Nucleus accumbens (tissue), 56 donors: ENCODE measurements at places on chromosomes 12 and 14.

- no peak for DNase-seq
These were observed 55.2 kb downstream of the SLC25A21 start for GRCh38 chr14:37116933-37117849.

DNA sequence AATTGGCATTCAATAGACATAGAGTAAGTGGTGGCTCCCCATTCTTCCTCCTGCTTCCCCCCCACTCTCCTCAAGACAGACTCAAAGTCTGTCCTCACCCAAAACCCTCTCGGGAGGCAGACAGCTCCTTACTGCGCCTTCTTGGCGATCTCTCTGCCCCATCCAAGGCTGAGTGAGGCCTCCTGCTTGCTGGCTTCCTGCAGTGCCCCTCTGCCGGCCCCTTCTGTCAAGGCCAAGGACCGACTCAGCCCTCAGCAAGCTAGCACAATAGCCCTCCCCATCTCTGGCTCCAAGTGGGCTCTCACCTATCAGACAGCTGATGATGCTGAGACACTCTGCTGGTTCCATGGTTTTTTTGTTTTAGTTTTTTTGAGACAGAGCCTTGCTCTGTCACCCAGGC, 62.5 kb upstream of the DLK1 start:
- DNase-seq: no peak

DNA sequence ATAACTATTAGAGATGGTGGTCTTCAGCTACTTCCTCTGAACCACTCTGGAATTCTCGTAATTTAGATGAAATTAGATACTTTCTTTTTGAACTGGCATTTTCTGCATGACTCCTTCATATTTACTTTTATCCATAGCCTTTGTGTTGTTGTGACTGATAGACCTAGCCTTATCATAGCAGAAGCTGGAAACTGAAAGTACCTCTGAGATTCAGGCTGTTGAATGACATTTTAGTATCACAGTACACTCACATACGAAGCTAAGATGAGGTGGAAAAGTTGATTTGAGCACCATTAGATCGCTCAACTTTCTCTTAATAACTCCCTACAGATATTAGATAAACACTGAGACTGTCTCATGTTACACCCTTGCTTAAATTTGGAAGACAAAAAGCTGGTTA, 525.1 kb upstream of the FBXO33 start:
- DNase-seq: no peak

- no peak for DNase-seq
These were observed 12.4 kb downstream of the PEBP1 start for GRCh38 chr12:118148287-118148686.

DNA sequence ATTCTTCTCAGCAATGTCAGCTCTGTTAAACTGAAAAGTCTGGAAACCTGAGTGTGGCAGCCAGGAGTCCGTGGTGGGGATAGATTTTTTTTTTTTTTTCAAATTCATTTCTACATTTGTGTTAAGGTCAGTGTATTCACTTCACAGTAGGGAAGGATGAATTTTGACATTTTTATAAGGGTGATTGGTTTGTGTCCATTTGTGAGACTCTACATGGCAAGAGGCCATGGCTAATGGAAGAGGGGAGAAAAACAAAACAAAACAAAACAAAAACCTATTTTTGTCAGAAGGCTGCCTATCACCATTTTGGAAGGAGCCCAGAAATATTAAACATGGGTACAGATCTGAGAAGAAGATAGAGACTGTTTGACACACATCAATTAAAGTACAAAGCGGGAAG, 176.1 kb downstream of the RMST start:
- DNase-seq: no peak

- no peak for DNase-seq
These were observed 234.8 kb upstream of the FKBP4 start for GRCh38 chr12:2559931-2560330.

GRCh38 chr12:87491089-87491488, 538.1 kb downstream of the C12orf50 start:
- no peak for DNase-seq

DNA sequence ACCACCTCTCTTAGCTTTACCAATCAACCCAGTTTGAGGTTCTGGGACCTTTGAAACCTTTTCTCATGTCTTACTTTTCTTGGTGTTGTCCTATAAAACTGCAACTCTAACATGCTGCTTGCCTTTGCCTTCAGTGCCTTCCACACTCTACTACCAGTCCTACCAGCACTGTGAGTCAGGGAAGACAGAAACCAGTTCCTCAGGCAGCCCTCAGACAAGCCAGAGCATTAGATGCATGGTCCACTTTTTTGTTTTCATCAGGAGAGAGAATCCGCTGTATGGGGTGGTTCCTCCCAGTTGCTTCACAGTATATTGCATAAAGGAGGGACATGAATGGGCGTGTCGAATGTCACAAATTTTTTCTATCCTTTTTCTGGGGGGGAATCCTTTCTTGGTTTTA, 17.3 kb upstream of the KLRB1 start:
- no peak for DNase-seq

- DNase-seq: no peak
These were observed 25.1 kb upstream of the UBC start for GRCh38 chr12:124939421-124940142.

GRCh38 chr14:28083389-28083788, 683.2 kb upstream of the FOXG1 start:
- DNase-seq: no peak

GRCh38 chr14:106318700-106319099, 792.3 kb downstream of the TMEM121 start:
- no peak for DNase-seq

DNA sequence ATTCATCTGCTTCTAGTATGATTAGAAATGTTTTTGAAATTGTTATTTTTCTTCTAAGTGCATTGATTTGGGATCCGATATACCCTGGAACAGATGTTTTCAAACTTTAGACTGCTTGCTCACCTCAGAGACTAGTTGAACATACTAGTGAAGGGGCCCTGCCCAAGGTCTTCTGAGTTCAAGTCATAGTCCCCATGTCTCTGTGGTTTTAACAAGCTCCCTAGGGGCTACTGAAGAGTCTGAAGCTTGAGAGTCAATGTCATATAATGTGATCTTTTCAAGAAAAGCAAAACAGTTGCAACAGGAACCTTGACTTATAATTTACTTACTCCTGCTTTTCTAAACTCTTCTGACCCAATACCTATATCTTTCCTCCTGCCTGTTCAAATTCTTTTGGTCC, 7.5 kb upstream of the UBE2N start:
- DNase-seq: no peak

DNA sequence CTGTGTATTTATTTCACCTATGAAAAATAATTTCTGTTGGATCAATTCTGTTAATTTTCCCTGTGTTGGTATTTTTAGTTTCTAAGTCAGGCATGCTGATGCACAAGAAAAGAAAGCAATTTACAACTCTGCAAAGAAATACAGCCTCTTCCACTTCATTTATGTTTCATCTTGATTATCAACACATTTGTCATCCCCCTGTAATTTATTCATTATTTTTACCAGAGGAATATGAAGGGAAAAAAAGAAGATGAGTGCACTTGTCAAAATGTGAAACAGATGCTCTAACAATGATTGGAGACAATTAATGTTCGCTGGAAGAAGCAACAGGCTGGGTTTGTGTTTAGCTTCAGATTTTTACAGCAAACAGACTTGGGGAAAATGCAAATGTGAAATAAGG, 958.5 kb upstream of the SEL1L start:
- DNase-seq: no peak

DNA sequence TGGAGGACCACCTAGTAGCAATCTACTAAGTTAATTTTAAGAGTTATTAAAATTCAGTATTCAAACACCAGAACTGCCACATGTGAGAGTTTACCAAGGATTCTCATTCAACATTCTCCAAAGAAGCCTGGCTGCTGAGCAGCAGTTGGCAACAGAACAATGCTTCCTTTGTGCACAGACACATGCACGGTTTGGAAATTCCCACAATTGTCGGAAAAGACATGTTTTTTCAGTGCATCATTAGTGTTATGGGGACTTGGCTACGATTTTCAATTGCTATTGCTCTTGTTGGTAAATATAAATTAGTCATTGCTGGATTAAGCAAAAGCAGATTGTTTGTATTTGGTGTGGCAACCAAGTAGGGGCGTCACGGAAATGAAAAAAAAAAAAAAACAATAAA, 22.2 kb downstream of the ST8SIA1 start:
- peak; percentile 32 for DNase-seq

DNA sequence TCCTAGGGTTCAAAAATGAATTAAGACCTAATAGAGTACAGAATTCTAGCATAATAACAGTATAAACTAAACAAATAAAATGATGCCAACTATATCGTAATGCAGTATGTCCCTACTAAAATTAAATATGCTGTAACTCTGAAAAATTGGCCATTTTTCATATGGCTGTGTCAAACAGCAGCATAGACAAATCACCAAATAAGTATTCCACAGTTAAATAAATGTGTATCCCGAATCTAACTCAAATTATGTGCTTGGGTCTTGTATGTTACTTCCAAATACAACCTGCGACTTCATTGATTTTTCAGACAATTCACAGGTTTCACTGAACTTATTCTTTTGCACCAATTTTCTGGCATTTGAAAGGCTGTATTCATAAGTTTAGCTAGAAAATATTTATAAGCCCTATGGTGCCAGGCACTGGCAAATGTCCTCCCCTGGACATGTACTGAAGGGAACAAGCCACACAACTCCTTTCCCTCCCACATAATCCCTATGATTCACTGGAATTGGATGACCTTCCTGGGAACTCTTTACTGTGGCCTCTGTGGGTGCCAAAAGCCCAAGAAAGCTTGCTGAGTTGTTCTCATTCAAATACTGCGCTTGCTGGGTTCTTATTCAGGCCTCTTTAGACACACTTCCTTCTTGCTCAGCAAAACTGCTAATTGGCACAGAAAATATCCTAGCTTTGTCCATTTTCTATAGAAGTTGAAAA, 108.8 kb downstream of the KITLG start:
- DNase-seq: no peak

DNA sequence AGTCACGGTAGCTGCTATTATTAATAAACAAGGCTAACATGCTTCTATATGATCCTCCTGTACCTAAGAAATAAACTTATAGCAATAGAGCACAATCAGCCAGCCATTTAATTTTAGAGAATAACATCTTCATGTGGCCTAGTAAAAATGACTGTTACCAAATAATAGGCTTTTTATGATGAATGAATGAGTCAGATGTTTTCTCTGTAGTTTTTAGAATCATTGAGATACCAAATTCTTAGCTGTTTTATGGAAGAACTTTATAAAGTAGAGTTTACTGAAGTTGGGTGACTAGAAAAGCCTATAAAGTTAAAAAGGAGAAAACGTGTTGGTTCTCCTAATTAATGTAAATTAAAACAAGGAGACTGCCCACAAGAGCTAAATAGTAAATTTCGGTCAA, 40.7 kb downstream of the WNK1 start:
- no peak for DNase-seq

DNA sequence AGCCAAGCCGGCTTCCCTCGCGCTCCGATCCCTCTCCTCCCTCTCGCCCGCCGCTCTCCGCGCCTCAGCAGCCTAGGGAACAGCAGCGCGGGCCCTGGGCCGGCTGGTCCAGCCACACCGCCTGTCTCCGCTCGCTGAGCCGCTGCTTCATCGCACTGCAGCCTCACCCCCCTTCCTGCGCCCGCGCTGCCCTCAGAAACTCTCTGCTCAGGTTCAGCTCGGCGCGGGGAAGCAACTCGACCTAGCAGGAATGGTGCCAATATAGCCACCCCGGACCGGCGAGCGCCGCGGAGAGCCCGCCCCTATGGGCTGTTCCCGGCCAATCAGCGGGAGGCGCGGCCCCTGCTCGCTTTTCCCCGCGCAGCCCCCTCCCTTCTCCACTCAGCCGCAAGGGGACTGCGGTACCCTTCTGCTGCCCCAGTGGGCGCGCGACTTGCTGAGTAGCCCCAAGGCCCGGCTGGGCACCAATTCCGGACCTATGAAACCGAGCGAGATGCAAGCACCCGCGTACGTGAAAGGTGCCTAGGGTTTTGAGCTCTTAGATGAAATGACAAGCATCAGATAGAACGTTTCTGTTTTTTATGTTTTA, at the start of gene ADAMTS20:
TSS of gene ADAMTS20 (minus strand) at position 233 of the 589 bp plus-strand sequence. CDS start 282 bp downstream, outside the sequence.
- no peak for DNase-seq

GRCh38 chr12:29962276-29963035, 178.7 kb upstream of the TMTC1 start:
- DNase-seq: no peak

GRCh38 chr12:15712823-15713660, 76.1 kb downstream of the EPS8 start:
- DNase-seq: no peak

DNA sequence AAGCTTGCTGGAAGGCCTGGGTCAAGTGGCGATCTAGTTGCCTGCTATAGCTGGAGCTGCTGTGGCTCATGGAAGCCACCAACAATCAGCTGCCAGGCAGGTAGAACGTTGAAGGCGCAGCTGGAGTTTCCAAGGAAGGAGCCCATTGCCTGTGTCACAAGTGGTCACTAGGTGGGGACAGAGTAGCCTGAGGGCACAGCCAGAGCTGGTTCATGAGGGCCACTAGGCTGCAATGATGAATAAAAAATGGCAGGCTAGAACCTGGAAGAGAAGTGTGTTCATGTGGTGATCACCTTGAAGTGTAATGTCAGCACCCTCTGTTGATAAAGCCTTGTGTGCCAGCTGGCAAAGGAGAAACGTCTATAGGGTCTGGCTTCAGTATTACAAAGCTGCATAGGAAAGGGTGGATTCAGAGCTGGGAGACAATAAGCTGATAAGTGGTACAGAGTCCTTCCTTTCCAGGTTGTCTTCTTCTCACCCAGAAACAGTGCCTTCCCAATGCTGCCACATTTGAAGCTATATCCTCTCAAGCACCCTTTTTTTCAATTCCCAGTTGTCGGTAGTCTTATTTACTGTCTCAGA, 165.8 kb downstream of the EMP1 start:
- peak; percentile 6 for DNase-seq

DNA sequence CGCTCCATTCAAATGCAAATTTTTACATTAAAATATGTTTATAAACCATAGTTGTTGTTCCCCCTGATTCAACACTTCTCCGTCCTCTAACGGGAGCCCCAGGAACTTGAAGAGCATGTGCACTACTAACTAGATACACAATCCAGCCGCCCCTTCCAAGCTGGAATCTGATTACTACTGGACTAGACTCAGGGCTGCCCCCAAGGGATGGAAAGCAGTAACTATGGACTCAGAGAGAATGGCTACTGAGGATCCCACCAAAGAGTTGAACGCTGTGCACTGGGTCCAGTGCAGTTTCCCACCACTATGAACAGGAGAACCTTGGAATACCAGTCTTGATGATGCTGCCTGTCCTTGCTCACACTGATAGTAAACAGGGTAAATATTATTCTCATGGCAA, 48.6 kb upstream of the PCNX1 start:
- no peak for DNase-seq

GRCh38 chr14:77554816-77555599, 56.4 kb upstream of the ISM2 start:
- peak; percentile 15 for DNase-seq

DNA sequence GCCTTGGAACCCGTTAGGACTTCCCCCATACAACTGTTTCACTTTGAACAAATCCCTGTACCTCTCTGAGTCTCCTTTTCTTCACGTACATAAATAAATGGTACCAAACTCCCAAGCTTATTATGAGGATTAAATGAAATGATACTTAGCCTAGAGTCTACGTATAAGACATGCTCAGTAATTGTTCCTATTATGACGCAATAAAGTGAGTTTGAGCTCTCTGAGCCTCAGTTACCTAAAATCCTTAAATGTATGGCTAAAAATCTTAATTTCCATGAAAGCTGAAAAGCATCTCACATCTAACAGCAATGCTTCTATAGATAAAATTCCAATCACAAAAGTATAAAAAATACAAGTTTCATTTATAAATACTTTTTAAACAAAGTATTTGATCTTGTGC, 117.9 kb upstream of the TMEM233 start:
- DNase-seq: no peak

GRCh38 chr14:75595226-75595625, 16.8 kb downstream of the FLVCR2 start:
- no peak for DNase-seq

GRCh38 chr14:105050551-105050897, 14.7 kb downstream of the GPR132 start:
- no peak for DNase-seq
